ENCODE measurements at places on chromosomes 6 and 20.

DNA sequence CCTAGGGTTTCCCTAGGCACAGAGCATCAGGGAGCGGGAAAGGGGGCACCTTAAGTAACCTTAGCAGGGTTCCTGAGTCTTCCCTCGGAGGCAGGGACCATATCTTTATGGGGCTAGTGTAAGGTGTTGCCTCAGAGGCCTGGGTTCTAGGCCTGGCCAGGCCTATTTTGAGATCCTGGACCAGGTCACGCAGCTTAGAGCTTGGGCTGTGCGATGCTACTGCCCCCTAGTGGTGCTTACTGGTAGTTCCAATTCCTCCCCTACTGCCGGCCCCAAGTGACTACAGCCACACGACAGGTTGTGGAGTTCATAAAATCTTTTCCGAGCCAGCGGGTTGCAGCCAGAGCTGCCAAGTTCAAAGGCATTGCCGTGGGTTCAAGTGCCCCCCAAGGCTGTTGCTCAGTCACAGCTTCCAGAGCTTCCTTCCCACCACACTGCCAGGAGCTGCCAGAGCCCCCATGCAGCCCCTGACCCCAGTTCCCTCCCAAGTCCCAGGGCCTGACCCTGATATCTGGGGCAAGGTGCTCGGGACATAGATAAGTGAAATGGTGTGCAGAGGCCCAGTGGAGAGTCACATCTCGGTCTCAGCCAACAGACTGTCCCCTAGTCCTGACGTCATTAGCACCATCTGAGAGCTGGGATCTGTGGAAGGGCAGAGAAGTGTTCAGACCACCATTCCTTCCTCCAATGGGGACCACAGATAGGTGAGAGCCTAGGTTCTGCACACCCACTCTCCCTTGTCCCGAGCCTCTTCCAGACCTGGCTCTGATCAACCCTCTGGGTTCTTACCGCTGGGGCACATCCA is 3.3 kb downstream of the LRRC73 start:
- peak; percentile 73 for DNase-seq

- DNase-seq, result no peak
Measured at GRCh38 chr20:57257701-57258453, 8.6 kb downstream of the BMP7 start.

GRCh38 chr20:58847463-58847862 is 3.2 kb downstream of the GNAS-AS1 start:
- DNase-seq, result no peak

GRCh38 chr6:151147118-151147832 is 92.5 kb upstream of the AKAP12 start:
- DNase-seq, result no peak

- DNase-seq, result no peak
Measured at GRCh38 chr6:98986071-98986615, 38.4 kb upstream of the FBXL4 start.

GRCh38 chr20:59660471-59660870 is 56.1 kb downstream of the PHACTR3 start:
- DNase-seq, result no peak

DNA sequence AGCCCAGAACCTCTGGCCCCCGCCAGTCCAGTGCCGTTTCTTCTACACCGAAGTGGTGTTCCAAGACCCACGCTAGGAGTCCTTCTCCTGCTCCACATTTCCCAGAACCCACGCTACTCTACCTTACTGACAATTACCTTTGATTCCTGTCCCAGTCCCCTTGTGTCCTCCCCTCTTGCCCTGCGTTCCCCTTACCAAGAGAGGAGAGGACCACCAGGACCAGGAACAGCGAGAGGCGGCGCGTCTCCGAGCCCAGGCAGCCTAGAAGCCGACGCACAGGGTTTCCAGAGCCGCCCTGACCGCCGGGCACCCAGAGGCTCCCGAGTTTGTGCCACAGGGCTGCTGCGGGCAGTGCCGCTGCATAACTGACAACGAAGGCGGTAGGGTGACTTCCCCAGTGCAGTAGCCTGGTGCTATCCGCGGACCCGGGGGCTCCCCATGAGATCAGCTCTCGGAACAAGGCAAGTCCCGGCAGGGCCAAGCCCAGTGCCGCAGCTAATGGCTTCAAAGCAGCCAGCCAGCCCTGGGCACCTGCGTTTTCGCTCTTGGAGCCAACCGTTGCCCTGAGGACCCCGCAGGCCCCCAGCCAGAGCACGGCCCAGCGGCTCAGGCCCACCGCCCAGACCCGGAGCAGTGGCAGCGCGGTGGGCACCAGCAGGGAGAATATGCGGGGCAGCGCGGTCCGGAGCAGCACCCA is 512 bp downstream of the TAP1 start:
- DNase-seq, result peak; percentile 47

DNA sequence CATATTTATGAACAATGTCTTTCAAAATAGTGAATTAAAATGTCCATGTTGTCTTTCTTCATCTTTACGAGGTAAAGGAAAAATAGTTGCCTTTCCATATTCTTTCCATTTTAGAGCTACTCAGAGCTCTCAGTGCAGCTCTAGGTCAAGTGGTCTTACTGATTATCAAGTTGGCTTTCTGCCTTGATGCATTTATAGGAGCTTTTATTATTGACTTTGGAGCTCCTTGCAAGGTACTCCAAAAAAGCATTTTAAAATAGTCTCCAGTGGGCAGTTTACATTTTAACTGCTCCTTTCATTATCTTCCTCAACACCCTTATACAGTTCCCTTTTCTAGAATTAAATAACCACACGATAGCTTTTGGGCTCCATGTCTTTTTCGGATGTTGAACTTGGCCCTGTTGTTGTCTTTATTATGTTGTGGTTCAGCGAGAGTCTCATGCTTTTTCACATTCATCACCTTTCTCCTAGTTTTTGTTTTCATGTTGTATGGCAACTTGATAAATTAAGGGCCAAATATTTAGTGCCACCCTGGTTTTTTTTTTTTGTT is 122.9 kb downstream of the CLIC5 start:
- DNase-seq, result no peak

- DNase-seq, result no peak
Measured at GRCh38 chr20:4585758-4586157, 136.0 kb upstream of the PRND start.

DNA sequence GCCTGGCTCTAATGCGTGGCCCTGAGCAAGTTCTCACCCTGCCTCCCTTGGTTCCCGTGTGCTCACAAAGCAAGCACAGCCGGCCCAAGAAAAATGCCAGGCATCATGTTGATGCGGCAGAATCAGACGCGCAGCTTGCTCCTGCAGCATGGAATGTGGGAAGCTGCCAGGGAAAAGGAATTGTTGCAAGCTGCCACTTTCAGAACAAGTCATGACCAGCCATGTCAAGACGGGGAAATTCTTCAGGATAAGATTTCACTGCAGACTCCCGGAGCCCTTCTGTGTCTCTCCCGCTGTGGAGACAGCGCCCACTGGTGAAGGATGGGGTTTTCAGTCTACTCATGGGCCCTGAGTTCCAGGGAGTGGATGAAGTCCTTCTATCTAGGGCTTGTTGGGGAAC is 4.6 kb downstream of the DACT2 start:
- no peak for DNase-seq

DNA sequence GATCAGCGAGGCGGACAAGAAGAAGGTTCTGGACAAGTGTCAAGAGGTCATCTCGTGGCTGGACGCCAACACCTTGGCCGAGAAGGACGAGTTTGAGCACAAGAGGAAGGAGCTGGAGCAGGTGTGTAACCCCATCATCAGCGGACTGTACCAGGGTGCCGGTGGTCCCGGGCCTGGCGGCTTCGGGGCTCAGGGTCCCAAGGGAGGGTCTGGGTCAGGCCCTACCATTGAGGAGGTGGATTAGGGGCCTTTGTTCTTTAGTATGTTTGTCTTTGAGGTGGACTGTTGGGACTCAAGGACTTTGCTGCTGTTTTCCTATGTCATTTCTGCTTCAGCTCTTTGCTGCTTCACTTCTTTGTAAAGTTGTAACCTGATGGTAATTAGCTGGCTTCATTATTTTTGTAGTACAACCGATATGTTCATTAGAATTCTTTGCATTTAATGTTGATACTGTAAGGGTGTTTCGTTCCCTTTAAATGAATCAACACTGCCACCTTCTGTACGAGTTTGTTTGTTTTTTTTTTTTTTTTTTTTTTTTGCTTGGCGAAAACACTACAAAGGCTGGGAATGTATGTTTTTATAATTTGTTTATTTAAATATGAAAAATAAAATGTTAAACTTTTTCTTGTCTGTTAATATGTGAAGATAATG is 2.2 kb downstream of the HSPA1B start:
- no peak for DNase-seq

GRCh38 chr20:53838311-53838868 is 232.0 kb downstream of the BCAS1 start:
- no peak for DNase-seq

DNA sequence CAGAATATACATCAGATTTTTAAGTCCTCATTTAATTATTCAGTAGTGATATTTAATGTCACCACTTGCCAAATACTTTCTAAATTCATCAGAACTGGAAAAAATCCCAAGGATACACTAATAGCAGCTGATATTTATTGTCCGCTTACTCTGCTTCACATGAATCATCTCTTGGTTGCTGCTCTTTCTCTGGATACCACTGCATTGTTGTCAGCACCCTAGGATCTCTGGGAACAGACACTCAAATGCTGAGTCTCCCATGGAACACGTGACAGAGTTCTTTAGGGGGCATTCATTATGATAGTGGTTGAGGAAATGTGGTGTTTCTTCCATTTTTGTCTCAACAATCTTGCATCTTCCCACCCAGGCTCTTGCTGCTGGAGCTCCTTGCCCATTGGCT is 318.0 kb downstream of the RFPL4B start:
- no peak for DNase-seq

GRCh38 chr6:150200428-150201100 is 57.7 kb downstream of the PPP1R14C start:
- no peak for DNase-seq

DNA sequence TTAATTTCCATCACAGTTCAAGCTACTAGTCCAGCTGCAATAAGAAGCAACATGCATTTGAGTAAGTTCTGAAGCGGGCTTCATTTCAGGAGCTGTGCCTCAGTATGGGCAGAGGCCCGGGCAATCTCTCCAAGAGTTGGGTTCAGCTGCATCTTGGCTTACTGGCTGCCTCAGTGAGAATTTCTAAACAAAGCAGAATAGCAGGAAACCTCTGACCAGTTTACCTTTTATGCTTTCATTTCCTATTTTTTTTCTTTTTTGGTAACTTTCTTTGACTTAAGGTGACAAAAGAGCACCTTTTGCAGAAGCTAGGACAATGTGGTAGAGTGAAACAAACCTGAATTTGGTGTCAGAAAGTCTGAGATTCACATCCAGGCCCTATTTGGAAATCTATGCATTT is 51.0 kb upstream of the FBXO30 start:
- no peak for DNase-seq

GRCh38 chr6:157946865-157947532 is 34.7 kb upstream of the SYNJ2 start:
- no peak for DNase-seq

Measured in T-helper 9 cell (primary cell).